ENCODE measurements at places on chromosomes 1 and 21.

- DNase-seq, result no peak
Observed at GRCh38 chr1:101199637-101199982, 37.2 kb upstream of the S1PR1 start.

DNA sequence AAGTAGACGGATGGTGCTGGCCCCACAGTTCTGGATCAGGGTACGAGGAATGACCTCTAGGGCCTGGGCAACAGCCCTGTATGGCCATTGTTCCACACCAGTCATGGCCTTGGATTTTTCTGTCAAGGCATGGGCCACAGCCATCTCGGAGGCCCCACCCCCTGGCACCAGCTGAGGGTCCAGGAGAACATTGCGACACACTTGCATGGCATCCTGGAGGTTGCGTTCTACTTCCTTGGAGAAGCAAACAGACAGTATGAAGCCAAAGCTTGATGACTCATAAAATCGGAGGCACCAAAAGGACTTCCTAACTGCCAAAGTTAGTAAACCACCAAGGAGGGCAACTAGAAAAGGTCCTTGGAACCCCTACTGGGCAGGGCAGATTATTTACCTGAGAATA is 11.9 kb upstream of the VHLL start:
- DNase-seq, result no peak

- peak; percentile 89 for DNase-seq
Observed at GRCh38 chr21:30146558-30147282, 19.9 kb downstream of the CLDN17 start.

DNA sequence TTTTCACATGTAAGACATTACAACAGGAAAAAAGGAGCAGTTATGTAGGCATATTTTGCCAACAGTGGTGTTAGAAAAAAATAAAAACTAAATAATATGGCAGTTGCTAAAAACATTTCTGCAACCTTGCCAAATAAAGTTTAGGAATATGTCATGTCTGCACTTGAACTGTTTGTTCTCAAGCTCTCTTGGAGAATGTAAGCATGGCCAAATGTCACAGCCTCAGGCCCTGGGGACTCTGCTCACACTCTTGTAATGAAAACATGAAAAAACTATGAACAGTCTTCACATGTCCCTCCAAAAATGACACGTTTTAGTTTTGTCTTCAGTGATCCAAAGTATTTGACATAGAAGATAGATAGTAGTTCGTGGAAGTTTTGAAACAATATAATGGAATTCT is 753.3 kb downstream of the LTN1 start:
- DNase-seq, result no peak
